ENCODE measurements at places on chromosomes 7 and 10.

- no peak for DNase-seq
Observed at GRCh38 chr10:17076626-17077345, 52.8 kb downstream of the CUBN start.

DNA sequence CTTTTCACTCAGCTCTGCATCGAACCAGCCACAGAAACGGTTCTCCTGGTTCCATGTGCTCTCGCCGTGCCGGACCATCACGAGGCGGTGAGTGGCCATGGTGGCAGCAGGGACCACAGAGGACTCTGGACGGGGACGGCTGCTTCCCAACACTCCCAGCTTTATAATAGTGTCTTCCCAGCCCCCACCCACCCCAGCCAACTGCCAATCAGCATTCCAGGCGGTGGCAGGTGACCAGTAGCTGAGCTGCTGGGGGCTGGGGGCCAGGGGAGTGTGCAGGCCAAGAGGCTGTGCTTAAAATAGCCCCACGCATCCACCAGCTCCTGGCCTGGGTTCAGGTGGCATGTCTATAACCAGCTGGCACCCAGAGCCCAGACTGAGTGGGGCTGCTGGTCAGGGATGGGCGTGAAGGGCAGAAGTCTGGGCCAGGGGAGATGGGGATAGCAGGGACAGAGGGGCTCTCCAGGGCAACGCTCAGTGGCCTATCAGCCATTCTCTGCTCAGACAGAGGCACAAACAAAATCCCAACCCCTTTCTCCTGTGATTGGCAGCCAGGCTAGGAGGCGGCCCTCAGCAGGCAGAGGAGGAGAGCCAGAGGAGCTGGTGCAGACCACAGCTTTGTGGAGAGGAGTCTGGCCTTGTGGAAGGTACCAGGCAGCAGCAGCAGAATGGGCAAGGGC, at the start of gene PGAM2:
Gene PGAM2, minus strand, starts transcription at position 137 of the 680 bp plus-strand sequence. Its CDS starts 38 bp downstream, at position 99.
- DNase-seq = no peak

- DNase-seq = no peak
Observed at GRCh38 chr10:79559726-79560125, 481 bp downstream of the SFTPA2 start.

DNA sequence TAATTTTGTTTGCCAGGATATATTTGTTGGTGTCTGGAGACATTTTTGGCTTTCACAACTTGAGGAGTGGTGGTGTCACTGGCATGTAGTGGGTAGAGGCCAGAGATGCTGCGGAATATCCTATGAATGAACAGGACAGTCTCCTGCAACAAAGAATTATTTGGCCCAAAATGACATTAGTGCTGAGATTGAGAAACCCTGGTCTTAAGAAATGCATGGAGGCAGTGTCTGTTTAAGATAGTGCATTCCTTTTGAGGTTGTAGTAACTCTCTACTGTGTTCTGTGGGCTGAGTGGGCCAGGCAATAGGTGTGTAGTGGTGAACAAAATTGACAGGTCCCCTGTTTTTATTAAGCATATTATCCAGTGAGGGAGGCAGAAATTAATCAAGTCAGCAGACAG, 165.5 kb downstream of the CDK14 start:
- DNase-seq = no peak

- DNase-seq = no peak
Observed at GRCh38 chr7:40658729-40659128, 523.9 kb downstream of the SUGCT start.

DNA sequence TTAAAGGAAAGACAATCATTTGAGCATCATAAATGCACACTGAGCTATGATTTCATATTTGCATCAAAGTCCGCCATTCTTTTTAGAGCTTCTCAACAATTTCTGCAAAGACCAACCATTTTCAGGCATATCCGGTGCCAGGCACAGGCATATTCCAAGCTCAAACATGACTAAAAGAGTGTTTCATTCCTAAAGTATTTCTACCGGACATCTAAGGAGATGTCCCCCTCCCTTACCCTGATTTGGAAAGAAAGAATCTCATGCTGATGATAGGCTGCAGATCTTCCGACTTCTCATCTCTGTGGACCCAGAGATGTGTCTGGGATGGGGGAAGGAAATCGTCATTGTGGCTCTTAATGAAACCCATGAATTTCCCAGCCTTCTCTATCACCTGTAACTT, 600.5 kb upstream of the MGMT start:
- DNase-seq = no peak

DNA sequence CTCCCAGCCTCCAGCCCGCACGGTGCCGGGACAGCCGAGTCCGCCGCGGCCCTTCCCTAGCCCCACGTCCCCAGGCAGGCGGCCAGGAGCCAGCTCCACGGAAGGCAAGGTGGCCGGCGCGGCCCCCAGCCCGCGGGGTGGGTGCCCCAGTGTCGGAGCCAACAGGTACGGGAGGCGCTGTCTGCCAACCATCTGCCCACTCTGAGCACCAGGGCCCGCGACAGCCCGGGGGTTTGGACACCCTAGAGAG, 75.8 kb downstream of the CALN1 start:
- no peak for DNase-seq

- DNase-seq = no peak
Observed at GRCh38 chr10:110077436-110078130, 69.8 kb downstream of the ADD3 start.

DNA sequence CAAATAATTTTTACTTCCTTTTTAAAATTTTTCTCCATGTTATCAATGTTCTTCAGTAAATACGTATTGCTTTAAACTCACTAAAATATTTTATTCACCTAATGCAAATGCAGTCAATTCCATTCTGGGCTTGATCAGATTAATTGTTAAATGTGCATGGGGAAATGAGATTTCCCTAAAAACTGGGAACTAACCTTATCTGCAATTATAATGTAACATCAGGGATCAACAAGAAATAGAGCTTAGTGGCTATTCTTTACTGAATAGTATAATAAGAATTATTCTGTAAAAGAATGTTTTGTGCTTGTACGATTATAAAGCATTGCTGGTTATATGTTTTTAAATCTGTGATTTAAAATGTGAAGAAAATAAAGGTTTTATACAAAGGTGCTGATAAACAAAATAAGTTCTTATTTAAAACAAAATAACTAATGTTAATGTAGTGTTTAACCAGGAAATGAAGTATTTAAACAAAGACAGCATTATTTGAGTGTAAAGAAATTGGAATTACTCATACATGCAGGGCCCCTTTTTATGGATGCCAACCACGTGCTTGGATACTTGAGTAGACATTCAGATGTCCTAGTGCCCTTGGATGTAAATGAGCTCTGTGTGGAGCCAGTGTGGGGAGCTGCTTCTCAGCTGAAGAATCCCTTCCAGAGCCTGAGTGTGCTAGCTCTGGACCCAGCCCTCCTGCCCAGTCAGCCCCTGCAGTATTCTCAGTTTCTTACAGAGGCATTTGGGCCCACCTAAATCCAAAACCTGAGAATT, 84.2 kb downstream of the REEP3 start:
- no peak for DNase-seq
